ENCODE measurements at places on chromosomes 7 and 10.

DNA sequence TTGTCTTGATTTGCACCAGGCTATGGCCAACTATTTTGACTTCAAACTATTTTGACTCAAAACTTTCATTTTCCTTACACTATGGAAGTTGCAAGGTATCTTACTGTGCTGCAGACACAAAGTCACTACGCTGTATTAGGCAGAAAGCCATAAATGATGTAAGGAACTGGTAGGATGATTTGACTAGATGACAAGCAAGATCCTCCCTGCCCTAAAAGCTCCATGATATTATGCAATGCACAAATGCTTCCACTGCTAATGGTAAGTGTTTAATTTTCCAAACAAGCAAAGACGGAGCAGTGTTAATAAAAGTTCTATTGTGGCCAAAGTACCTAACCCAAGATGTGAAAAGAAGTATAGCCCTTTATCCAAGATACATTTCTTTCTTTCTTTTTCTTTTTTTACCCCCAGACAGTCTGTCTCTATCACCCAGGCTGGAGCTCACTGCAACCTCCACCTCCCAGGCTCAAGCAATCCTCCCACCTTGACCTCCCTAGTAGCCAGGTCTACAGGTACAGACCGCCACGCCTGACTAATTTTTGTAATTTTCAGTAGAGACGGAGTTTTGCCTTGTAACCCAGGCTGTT lies 98.2 kb downstream of the ANK3 start:
- DNase-seq, result no peak

- DNase-seq, result no peak
Observed at GRCh38 chr7:100185726-100186125, 8.0 kb downstream of the STAG3 start.

GRCh38 chr10:33482486-33482885 lies 148.0 kb upstream of the NRP1 start:
- no peak for DNase-seq

DNA sequence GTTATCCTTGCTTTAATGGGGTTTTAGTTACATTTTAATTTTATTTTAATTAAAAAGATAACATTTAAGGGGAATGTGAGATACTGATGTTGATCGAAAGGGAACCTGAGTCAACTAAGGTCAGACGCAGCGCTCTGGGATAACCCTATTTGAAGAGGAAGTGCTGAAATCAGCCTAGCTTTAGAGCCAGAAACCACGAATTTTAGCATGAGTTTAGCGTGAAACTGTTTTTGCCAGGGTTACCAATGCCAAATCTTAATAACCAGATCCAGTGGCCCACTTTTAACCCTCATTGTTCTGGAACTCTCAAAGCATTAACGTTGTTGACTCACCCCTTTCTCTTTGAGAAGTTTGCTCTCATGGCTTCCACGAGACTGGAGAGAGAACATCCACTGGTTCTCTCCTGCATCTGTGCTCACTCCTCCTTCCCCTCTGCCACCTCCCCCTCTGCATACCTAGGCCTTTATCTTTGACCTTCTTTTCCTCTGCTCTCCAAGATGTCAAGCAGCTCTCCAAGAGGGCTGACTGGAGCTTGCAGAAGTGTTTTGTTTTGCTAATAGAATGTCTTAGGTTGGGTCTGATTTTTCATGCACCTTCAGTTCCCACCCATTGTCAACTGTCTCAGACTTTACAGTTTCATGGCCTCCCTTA lies 198.3 kb upstream of the CELF2 start:
- no peak for DNase-seq

Measured in tibial artery (tissue), 4 donors.